ENCODE measurements at places on chromosomes 6 and 20. TPM values are rescaled to one million over a fixed set of nuclear protein-coding genes. Genes with fewer than 3 reads are reported as not detected.
A peak's percentile ranks its signal among the peaks of the same experiment; 100 is the strongest.

- peak; percentile 49 for DNase-seq
Measured at GRCh38 chr20:46350201-46350985, 42.1 kb upstream of the CDH22 start.

DNA sequence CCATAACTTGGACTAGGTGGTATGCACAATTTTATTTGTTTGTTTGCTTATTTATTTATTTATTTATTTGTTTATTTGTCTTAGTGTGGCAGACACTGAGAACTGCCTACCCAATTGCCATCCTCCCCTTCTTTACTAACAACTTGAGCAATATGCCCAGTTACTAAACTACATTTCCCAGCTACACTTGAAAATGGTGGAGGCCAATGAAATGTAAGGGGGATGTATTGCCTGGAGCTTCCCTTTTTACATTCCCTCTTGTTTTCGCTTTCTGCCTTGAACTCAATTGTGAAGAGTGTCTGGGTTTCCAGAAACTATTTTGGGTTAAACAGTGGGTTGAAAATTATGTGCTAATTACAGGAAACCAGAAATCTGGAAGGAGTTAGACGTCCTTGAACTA is 152.7 kb upstream of the FKBP1C start:
- no peak for DNase-seq

- DNase-seq: no peak
Measured at GRCh38 chr6:108633436-108633835, 72.7 kb downstream of the FOXO3 start.

GRCh38 chr6:68633281-68633971 is 1.7 kb upstream of the ADGRB3 start:
- no peak for DNase-seq

- DNase-seq: peak; percentile 66
Measured at GRCh38 chr6:33276864-33277662, at the start of gene B3GALT4. TSS of gene B3GALT4 (plus strand) at chr6:33277123. CDS start at chr6:33277420, 297 bp downstream.

DNA sequence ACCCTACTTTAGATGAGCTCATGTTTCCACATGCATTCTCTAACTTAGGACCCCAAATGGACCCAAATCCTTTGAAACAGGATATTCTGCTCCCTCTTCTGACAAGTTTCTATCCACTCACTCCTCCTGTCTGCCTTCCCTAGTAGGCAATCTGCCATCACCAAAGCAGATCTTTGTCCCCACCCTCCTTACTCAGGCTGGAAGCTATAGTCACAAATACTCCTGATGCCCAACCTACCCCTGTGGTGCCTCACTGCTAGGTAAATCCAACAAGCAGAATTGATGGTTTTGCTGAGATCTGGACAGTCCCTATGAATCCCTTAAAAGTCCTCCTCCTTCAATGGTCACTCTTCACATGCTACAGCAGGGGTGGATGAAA is 21.7 kb downstream of the ELOVL5 start:
- no peak for DNase-seq

DNA sequence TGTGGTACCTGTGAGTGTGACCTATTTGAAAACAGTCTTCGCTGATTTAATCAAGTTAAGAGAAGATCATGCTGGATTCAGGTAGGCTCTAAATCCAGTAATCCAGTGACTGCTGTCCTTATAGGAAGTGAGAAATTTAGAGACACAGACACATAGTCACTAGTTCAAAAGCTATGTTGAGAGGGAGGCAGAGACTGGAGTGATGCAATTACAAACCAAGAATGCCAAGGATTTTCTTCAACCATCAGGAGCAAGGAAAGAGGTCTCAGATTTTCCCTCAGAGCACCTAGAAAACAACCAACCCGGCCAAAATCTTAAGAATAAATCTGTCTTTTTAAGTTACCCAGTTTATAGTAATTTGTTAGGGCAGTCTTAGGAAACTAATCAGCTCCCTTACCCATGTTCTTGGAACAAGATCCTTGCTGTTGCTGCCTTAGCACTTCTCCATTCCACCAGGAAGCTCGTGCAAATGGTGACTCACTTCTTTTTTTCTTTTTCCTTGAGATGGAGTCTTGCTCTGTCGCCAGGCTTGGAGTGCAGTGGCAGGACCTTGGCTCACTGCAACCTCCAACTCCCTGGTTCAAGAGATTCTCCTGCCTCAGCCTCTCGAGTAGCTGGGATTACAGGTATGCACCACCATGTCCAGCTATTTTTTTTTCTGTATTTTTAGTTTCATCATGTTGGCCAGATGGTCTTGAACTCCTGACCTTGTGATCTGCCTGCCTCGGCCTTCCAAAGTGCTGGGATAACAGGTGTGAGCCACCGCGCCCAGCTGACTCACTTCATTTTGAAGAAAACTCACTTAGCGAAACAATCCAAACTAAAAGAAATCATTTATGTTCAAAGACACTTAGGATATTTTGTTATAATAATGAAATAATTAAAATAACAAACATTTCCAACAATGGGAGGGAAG is 34.4 kb upstream of the ZNF184 start:
- DNase-seq: no peak

DNA sequence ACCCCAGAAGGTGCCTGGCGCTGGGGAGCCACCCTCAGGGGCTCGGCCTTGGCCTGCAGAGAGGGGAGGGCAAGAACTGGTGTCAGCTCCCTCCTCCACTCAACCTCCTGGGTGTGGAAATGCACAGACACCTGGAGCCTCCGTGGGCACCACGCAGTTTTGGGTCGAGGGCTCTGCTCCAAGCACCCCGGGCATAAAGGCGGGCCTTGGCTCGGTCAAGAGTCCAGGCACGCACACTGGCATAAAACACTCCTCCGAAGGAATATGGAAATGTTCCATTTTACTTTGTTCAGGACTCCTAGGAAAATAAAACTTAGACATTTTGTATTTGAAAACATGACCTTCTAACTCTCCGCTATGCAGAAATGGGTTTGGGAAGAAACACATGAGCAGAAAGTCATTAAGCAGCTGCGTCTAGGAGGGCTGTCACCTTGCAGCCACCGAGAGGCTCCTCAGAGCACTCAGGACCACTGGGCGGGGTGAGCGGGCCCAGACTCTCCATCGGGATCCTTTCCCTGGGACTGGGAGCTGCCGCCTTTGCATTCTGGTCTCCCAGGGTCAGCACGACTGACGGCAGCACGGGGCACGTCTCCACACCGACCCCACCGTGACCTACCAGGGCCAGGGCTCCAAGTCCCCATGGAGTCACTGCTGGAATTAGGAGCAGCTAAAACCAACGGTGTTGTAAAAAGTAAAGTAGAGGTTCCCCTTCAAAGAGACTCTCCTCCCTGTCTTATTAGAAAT is 46.0 kb upstream of the DACT2 start:
- DNase-seq: no peak

DNA sequence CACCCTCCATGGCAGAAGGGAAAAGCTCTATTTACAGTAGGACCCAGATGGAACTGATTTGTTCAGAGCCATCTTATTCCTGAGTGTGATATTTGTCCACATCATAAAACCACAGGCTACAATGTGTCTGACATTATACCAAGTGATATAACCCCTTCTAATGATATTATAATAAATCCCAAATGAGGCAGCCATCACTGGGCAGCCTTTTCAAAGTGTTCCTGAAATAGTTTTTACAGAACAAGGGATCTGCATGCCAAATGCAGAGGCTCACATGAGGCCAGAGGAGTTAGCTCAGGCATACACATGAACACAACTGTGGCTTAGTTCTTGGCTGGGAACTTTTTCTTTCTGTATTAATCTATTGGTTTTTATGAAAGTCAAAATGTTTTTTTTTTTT is 207.7 kb downstream of the MAFB start:
- DNase-seq: no peak

DNA sequence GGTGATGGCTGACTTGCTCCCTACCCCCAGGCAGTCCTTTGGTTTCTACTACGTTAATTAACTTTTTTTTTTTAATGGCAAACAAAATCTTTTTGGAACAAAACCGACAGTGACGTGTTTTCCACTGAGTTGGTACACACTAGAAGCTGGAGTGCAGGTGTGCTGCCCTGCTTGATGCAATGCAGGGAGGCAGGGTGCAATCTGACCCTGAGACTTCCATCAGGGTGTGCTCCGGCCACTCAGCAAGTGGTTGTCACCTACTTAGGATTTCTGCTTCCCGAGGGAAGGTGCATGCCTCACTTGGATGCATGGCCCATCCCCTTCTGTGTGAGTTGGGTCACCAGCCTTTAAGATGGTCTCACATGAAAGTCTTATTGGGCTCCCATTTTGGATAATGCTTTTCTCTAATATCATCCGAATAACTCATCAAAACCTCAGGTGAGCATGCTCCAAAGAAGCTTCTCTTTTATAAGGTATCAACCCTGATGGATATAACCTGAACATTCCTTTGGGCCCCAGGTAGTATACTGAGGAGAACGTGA is 14.0 kb downstream of the RREB1 start:
- DNase-seq: no peak

GRCh38 chr6:37069639-37070038 is 64.2 kb downstream of the FGD2 start:
- DNase-seq: no peak

DNA sequence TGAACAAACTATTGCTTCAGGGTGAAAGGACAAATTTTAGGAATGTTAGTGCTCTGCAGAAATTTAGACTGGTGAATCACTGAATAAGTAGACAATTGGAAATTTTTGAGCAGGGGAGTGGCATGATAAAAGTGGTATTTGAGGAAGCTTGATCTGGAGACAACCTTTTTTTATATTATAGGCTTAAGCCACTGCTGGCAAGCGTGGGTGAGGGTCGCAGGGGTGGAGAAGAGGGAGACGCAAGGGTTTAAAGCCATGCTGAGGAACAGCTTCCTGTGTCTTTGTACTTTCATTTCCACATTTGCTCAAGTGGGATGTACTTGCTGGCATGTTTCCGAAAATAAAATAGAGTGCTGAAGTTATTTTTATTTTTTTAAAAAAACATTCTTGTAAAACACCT is 23.7 kb downstream of the NCOA7 start:
- DNase-seq: no peak

The PTGIS gene
- total RNA-seq: not detected

The SYTL3 gene
- total RNA-seq: 0.52 TPM

The CALHM5 gene
- 0.05 TPM for total RNA-seq

The SCRT2 gene
- not detected for total RNA-seq

The KHDRBS2 gene
- total RNA-seq: not detected
